ENCODE measurements at places on chromosomes 2 and 18.

GRCh38 chr2:181312515-181312927 is 144.7 kb upstream of the ITGA4 start:
- DNase-seq: no peak

DNA sequence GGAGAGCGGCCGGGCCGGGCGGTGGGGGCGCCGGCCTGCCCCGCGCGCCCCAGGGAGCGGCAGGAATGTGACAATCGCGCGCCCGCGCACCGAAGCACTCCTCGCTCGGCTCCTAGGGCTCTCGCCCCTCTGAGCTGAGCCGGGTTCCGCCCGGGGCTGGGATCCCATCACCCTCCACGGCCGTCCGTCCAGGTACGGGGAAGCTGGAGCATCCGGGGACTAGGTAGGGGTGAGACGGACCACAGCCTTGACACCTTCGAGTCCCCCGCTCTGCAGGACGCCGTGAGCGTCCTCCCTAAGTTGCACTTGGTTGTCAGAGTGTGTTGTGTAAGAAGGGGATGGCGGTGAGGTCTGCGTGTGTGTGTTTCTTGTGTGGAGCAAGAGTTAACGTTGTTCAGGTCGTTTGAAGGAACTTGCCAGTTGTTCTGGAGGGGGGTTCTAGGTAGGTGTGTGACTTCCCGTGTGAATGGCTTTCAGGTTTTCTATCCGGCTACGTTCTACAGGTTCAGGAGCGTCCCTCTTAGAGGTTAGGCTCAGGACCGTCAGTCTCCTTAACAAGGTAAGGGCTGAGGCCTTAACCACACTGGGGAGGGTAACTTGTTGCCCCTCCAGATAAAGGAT is 393 bp downstream of the IL1R1 start:
- DNase-seq: no peak

DNA sequence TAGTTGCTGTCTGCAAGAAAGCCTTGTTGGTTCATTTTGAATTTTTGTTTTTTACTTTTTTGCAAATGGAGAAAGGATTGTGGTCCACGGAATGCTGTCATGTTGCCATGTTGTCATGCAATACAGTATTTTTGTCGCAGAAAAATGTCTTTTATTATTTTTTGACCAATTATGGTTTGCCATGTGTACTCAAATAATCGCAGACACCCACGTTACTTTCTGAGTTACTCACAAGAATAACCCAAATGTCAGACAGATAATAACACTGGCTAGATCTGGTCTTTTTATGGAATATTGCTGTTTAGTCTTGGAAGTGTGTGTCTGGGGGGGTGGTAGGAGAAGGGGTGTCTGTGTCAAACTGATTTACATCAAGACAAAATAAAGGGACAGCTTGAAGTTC is 188.9 kb downstream of the LTBP1 start:
- DNase-seq: no peak

- no peak for DNase-seq
Observed at GRCh38 chr18:76130845-76131244, 364.2 kb downstream of the ZNF516 start.

DNA sequence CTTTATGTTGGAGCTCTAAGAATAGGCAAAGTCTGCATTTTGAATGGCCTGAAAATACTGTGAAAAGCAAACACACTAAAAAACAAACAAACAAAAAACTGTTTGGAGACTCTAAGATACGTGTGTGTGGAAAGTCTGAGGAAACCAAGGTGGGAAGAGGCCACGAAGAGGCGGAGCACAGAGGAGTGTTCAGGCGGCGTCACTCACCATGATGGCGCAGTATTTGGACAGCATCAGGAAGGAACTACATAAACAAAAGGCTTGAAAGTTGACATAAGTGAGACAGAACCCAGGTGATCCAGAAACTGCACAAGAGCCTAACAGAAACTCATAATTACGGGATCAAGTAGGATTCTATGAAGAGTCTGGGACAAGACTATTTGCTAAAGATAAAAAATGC is 50.8 kb upstream of the SOS1 start:
- no peak for DNase-seq

GRCh38 chr2:207873794-207874193 is 104.1 kb upstream of the FZD5 start:
- DNase-seq: no peak

DNA sequence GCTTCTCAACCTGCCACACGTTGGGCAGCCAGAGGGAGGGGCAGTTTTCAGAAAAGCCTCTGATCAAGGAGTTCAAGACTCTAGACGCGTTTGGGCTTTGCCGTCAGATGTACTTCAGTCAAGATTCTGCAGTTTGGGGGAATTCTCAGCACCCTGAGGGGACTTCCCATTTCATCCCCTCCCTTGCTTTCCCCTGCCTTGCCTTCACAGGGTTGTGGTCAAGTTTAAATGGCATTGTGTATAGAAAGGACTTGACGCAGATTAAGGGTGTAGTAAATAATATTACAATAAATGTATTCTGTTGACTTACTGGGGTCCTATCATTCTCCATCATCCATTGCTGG is 198.3 kb upstream of the NABP1 start:
- DNase-seq: no peak

DNA sequence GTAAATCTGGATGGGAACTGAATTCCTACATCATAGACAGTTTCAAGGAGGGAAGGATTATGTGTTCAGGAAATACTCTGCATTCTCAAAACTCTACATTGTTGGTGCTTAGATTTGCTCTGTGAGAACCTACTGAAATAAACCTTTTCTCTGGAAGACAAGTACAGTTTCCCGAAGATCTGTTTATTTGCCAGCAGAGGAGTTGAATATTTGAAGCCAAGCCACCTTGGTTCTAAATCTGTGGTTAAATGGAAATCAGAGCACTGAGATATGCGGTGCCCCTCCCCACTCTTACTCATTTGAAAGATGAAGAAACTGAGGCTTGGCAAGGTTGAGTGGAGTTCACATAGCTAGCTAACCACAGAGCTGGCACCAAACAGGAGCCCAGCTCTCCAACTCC is 146.3 kb upstream of the CTAGE1 start:
- no peak for DNase-seq

DNA sequence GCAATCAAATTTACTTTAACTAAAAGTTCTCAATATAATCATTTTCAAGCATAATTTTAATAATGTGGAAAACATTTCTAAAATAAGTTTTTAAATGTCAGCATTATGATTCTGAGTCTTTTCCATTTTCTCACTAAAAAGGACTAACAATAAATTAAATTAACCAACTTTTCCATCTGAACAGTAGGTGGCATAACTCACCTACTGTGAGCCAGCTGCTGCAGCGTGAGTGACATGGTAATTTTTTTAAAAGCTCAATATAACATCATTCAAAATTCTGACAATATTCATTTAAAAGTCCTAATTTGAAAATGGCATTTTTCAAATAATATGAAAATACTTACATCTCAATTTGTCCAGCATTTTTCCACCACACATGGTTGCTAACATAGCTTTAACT is 66.5 kb downstream of the DTNB start:
- no peak for DNase-seq
